ENCODE measurements at places on chromosomes 6 and 20.
A peak's percentile ranks its signal among the peaks of the same experiment; 100 is the strongest.

- DNase-seq = peak; percentile 71
Observed at GRCh38 chr20:36173451-36173933, 19.0 kb downstream of the EPB41L1 start.

GRCh38 chr6:144215402-144215931, 65.2 kb downstream of the STX11 start:
- DNase-seq = no peak

- no peak for DNase-seq
Observed at GRCh38 chr6:501891-502601, 110.5 kb downstream of the IRF4 start.

DNA sequence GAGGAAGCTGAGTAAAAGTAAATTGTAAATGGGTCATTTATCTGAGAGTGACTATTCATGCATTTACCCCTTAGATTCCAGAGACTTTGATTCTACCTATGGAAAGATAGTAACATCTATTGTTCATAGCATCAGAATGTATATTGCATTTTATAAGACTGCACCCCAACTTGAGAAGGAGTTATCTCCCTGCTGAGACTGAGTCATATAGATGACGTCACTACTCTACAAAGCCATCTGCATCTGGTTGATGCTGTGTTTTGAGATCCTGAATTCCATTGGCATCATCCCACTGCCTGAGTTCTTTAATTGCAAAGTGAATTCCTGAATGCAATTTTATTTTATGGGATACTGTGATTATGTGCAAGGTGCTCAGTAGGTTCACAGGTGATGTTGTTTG, 444.0 kb upstream of the SLC35B3 start:
- DNase-seq = no peak

GRCh38 chr6:52514514-52514913, 62.3 kb downstream of the TRAM2 start:
- DNase-seq = no peak

- DNase-seq = no peak
Observed at GRCh38 chr6:130882370-130882769, 55.2 kb downstream of the SMLR1 start.

GRCh38 chr6:156563714-156564113, 213.5 kb upstream of the ARID1B start:
- DNase-seq = no peak

DNA sequence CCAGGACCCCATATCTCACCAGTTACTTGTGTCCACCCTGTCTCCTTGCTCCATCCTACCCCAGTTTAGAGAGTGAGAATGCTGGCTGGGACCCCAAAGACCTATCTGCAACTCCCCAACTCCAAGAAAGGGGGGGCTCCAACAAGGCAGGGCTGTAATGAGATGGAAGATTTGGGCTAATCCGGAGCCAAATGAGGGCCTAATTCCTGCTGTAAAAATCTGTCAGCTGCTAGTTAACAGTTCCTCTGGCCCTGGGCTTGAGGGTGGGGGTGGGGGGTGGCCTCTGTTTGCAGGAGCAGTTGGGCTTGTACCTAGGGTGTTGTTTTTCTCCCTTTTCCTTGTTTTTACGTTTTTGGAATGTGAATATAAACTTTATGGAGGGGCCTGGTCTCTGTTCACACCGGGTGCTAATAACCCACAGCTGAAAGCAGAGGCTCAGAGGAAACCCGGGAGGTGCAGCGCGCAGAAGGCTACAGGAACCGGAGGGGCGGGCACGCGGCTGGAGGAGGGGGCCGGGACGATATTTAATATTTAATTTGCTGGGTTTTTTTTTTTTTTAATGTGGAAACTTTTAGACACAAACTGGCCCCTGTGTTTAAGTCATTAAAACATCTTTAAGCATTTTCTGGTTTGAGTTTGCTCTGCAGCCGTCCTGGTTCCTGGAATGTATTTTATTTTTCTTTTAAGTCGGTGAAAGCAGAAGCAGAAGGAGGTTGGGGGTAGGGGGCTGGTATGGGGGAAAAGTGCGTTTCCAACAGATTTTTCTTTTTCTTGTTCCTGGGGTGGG, 70.7 kb downstream of the NCR2 start:
- no peak for DNase-seq

DNA sequence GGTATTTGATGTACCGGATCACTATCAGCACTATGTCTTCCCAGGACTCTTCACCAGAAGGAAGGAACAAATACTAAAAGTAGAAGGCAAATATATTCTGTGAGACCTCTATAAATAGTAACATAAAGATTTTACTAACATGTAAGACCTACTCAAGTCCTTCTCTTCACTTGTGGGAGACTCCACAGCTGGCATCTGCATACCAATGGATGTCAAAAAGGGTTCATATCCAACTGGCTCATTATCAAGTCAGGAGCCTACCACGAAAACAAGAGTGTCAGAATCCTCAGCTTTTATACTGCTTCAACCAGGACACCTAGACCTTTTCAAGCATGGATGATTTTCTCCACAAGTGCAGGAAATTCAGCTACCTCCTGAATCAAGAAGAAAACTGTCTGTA, 20.0 kb upstream of the MARCKS start:
- no peak for DNase-seq

- DNase-seq = no peak
Observed at GRCh38 chr6:170051229-170052172, 239.4 kb downstream of the DLL1 start.

DNA sequence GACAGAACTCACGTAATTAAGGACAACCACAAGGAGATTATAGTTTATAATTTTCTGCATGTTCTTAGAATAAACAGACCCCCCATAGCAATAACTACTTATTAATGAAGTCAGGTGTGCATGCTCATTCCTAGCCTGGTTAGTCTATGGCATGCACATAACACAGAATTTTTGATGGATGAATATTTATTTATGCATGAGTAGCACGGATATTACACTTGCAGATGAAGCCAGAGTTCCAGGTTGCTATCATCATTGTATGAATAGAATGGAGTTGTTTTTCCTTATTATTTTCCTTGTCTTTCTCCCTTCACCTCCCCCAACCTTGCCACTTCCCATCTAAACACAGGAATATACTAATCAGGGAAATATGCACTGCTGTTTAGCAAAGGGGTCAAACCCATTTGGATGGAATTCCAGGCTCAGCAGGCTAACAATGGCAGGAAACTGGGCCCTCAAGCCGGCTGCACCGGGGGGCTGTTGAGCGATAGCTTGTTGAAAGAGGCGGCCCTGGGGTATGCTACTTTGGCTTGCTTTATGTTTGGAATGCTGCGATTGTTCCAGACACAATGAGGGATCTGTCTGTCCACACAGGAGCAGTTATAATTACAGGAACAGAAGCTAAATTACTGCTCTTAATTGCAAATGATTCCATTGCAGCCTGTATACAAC, 112.6 kb downstream of the TMEM170B start:
- DNase-seq = no peak

DNA sequence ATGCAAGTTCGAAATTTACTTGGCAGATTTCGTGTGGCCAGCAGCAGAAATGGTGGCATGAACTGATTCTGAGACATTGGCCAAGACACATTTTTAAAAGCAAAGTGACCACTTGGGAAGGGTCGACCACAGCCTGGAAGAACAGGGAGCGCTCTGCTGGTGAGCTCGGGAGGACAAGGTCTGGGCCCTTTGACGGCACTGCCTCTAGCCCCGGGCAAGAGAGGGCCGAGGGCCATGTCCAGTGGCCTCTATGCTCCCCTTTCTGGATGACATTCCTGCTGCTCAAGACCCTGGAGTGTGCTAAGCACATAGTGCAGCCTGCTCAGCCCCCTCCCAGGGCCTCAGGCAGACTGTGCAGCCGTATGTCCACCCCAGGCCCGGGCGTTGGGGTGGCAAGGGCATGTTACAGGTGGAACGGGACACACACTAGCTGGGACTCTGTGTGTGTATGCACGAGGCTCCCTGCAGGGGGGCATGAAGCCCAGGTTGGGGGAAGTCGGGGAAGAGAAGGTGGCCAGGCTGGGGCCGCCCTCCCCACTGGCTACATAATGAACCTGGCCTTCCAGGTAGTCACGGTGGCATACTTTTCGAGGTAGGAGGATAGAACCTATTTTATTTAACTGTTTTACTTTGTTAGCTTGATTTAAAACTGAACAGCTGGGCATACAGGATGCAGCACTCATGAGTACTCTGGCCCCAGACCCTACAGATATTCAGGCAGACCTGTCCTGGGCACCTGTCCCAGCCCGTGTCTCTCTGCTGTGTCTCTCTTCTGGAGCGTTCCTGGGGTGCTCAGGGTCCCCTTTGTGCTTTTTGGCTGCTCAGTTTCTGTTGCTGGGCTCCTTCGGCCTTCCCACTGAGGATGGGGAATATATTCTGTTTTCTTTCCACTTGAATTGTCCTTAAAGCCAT, 6.4 kb downstream of the SYNJ2 start:
- DNase-seq = no peak

DNA sequence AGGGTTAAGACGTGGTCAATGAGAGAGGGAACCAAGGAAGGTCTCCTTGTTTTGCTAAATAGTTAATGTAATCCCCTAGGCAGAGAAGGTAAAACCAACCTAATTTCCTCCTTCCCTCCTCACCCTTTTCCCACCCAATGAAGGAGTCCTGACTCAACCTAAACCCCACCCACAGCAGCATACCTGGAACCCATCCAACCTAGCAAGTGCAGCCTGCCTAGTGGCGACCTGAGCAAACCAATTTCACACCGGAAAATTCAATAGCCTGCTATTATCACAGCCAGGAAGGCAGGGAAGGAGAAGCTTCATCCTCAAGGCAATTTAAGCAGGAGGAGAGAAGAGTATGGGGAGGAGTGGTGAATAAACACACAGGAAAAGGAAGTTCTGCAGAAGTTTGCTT, 46.9 kb downstream of the OSTM1 start:
- DNase-seq = no peak

DNA sequence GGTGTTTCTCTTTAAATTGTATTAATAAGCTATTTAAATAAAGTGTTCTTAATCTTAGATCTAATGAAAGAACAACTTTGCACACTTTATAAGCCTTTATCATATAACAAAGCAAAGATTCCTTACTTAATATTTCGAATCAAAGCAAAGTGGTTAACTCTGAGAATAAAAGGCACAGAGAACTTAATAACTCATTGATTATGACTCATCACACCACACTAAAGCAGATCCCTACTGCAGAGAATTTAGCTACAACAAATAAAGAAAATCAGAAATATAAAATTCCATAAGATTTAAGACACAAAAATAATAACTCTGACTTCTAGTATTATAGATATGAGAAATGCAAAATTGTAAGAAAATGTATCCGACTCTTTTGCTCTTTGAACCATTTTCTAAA, 135.6 kb upstream of the RUNX2 start:
- DNase-seq = no peak
